ENCODE measurements at places on chromosomes 13 and 19. TPM values are rescaled to one million over a fixed set of nuclear protein-coding genes. Genes with fewer than 3 reads are reported as not detected.

DNA sequence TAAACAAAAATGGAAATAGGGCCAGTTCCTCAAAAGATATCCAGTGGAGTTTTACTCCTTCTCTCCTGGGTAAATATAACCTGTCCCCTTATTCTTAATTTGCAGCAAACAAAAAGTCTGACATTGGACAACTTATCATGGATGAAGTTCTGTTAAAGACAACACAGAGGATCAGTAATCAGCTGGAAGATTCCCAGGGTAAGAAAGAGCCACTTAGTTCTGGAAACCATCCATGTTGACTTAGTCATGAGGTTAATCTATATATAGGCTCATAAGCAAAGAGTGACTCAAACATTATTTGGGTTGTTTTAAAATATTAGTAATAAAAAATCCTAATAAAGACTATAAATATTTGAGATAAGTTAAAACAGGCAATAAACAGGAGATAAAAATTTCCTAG is 40.5 kb upstream of the EBPL start:
- no peak for DNase-seq
- H3K4me1 ChIP-seq = no peaks in the 10 kb centered on the region
- no peaks in the 10 kb centered on the region for H3K27me3 ChIP-seq
- H3K4me3 ChIP-seq = no peak overlapping the region

DNA sequence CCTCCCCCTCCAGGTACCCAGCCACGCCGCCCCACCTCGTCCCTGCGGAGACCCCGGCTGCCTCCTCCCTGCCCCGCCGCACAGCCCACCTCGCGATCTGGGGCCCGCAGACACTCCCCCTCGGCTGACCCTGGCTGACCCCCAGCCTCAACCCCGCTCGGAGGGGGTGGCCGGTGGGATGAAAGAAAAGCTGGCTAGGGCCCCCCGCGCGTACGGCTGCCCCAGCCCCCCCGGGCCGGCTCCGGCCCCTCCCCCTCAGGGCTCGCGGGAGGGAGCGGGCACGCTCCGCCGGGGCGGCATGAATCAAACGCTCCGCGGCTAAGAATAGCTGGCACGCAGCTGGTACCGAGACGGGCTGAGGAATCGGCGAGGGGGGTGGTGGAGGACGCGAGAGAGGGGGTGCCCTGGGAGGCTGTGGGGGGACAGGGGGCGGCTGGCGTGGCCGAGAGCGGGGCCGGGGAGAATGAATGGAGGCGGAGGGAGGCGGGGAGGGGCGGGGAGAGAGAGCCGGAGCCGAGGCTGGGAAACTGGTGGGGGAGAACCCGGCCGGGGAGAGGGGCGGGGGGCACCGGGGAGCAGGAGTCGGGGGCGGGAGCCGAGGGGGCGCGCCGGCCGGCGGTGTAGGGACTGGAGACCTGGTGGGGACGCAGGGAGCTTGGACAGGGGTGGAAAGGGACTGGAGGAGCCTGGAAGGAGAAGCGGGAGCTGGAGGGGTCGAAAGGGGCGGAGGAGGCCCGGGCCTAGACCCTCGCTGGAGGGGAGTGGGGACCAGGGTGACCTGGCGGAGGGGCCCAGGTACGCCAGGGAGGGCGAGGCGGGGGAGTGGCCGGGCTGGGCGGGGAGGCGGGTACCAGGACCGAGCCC is 1.1 kb downstream of the SHANK1 start:
- peaks cover 9% of the 10 kb centered on the region for H3K27me3 ChIP-seq
- no peaks in the 10 kb centered on the region for H3K36me3 ChIP-seq
- H3K4me3 ChIP-seq = no peak overlapping the region
- no peaks in the 10 kb centered on the region for H3K4me1 ChIP-seq
- no peak overlapping the region for H3K27ac ChIP-seq

DNA sequence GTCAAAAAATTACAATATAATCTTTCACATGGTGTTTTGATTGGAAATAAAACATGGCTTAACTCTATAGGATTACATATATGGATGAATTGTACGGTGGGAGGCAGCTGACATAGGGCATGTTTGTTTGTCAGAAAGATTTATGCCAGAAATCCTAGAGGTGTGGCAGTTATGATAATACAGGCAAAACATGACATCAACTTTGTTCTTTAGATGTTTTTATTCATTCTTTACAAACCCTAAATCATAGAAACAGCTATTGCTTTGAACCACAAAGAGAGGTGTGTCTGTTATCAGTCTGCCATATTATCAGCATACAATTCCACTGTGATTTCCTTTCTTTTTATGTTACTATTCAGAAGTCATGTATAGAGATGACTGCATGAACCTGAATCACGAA is 8.2 kb upstream of the CLDN10 start:
- H3K4me1 ChIP-seq = no peaks in the 10 kb centered on the region
- DNase-seq = no peak
- H3K36me3 ChIP-seq = no peaks in the 10 kb centered on the region
- no peaks in the 10 kb centered on the region for H3K27me3 ChIP-seq
- H3K27ac ChIP-seq = no peak overlapping the region

DNA sequence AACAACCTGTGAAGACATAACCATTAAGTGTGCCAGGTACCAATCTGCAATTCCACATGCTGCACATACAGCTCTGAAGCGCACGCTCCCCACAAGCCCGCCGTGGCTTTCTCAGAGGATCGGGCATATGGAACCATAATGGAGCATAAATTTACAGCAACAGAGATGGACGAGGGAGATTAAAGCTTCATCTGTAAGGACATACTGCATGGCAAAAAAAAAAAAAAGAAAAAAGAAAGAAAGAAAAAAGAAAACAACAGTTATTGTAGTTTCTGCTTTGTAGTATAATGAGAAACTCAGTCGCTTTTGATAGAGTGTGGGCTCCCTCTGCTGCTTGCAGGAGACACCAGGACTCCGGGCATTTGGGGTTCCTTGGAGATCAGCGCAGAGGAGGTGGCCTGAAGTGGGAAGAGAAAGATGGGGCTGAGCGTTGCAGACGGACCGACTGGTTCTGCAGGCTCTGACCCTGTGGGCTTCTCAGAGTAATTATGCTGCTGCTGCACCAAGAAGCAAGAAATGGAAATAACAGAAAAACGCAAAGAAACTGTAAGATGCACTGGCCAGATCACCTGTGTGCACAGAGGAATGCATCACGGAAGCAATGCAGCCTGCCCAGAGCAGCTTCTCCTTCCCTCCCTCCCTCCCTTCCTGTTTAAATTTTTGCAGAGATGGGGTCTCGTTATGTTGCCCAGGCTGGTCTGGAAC is 10.8 kb upstream of the PDCD5 start:
- DNase-seq = no peak
- H3K27ac ChIP-seq = no peak overlapping the region
- H3K4me1 ChIP-seq = no peaks in the 10 kb centered on the region
- H3K27me3 ChIP-seq = no peaks in the 10 kb centered on the region

DNA sequence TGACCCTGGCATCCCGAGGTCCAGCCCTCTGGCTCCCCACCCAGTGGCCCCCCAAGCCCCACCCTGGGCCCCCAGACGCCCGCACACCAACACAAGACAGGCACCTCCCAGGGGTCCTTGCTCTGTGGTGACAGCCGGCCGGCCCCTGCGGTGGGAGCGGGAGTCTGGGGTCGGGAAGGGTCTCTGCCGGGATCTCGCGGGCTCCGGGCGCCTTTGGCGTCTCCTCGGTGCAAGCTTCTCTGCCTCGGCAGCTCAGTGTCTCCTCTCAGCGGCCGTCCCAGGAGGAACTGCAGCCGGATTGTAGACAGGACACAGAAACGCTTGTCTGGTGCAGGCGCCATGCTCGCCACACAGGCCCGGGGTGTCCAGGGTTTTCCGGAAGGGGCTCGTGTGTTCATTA is 43.7 kb downstream of the TMEM255B start:
- H3K36me3 ChIP-seq = no peaks in the 10 kb centered on the region
- no peak for DNase-seq
- H3K27me3 ChIP-seq = no peaks in the 10 kb centered on the region

- no peak overlapping the region for H3K27ac ChIP-seq
- DNase-seq = no peak
- peaks cover 9% of the 10 kb centered on the region for H3K4me1 ChIP-seq
- H3K4me3 ChIP-seq = no peak overlapping the region
- no peaks in the 10 kb centered on the region for H3K36me3 ChIP-seq
Observed at GRCh38 chr19:42246143-42246921, 3.9 kb upstream of the GSK3A start.

FGF9 gene
- 1.3 TPM for total RNA-seq

SHISA2 gene
- total RNA-seq = 0.08 TPM
